ENCODE measurements at places on chromosomes 2 and 18.

GRCh38 chr2:136255648-136256461, 137.9 kb upstream of the CXCR4 start:
- DNase-seq = peak; percentile 14

- DNase-seq = no peak
These were observed 338.0 kb downstream of the NYAP2 start for GRCh38 chr2:225737556-225737955.

DNA sequence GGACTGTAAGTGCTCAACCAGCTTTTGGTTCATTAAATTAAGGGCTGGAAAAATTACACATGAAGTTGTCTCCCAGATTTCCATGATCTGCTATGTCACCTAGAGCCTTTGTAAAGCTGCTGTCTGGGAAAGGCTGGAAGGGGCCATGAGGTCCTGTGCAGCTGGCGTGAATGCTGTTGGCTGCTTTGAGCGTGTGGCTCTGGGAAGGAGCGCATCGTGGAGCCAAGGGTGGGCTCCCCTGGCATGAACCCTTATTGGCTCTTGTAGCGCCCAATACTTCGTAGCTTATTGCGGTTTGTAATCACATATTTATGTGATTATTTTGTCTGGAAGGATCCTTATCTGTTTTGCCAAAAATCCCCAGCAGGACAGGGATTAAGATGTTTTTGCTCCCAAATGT, 70.5 kb upstream of the LMAN1 start:
- DNase-seq = no peak

- no peak for DNase-seq
These were observed 58.1 kb downstream of the COA5 start for GRCh38 chr2:98550165-98550564.

- DNase-seq = no peak
These were observed 279.6 kb upstream of the CYP26B1 start for GRCh38 chr2:72427022-72427861.

DNA sequence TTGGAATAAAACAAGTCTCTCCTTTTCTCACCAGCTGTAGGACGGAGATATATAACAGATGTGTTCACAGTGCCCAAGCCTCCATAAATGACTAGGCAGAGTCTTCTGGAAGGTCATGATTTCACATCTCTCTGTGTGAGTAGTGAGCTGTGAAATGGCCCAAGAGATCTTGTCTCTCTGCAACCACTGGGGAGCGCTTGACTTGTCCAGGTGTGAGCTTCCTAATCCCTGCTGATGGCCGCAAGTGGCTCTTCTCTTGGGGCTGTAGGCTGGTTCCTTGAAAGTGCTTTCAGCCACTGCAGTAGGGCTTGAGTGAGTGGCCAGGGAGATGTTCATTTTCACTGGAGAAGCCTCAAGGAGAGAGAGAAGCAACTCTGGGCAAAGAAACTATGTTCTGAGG, 38.1 kb upstream of the OTOS start:
- no peak for DNase-seq

Data from stimulated activated CD4-positive, alpha-beta T cell treated with anti-CD3 and anti-CD28 coated beads, Interleukin-2, amount 100 ng/mL, for 4 hours (primary cell).